Nasal cavity respiratory epithelium epithelial cell of viscerocranial mucosa (primary cell): ENCODE measurements at places on chromosomes 11 and 22. TPM values are rescaled to one million over a fixed set of nuclear protein-coding genes. Genes with fewer than 3 reads are reported as not detected.

Gene BTG4
- total RNA-seq, result 0.34 and 0.43 TPM in 2 replicates

Gene GRK3
- 7.9 and 9.9 TPM in 2 replicates for total RNA-seq

Gene BIK
- 22.9 and 30.5 TPM in 2 replicates for total RNA-seq

Gene OPCML
- not detected in 2 replicates for total RNA-seq

Gene SCN4B
- 0.68 and 2.6 TPM in 2 replicates for total RNA-seq

Gene OTOG
- total RNA-seq, result not detected in 2 replicates

Gene CSRP3
- not detected in 2 replicates for total RNA-seq

Gene ROBO4
- under 0.01 TPM in 1 of 2 replicates, not detected in the other for total RNA-seq

Gene POU2AF3
- 0.36 TPM in 1 of 2 replicates, not detected in the other for total RNA-seq

Gene PATE4
- total RNA-seq, result not detected in 2 replicates

Gene UBQLNL
- total RNA-seq, result 0.28 TPM in 1 of 2 replicates, not detected in the other

Gene AMOTL1
- 91.9 and 118 TPM in 2 replicates for total RNA-seq

Gene TP53I11
- total RNA-seq, result 3.1 and 10.4 TPM in 2 replicates

Gene OR8G1
- not detected in 2 replicates for total RNA-seq

Gene P2RY6
- 0.64 TPM in 1 of 2 replicates, not detected in the other for total RNA-seq

Gene HEPN1
- not detected in 2 replicates for total RNA-seq

Gene KRTAP5-9
- not detected in 2 replicates for total RNA-seq

Gene YPEL4
- under 0.01 and 0.07 TPM in 2 replicates for total RNA-seq

Gene SLC22A8
- not detected in 2 replicates for total RNA-seq

Gene F2
- under 0.01 and 0.07 TPM in 2 replicates for total RNA-seq

Gene INSC
- total RNA-seq, result 0.43 and 0.68 TPM in 2 replicates

Gene TSGA10IP
- total RNA-seq, result not detected in 2 replicates

Gene DLG2
- 0.68 and 0.71 TPM in 2 replicates for total RNA-seq

Gene MYBPC3
- not detected in 2 replicates for total RNA-seq

Gene ANKRD49
- total RNA-seq, result 20.5 and 22.9 TPM in 2 replicates

Gene SPDYC
- not detected in 2 replicates for total RNA-seq

Gene PKDREJ
- total RNA-seq, result under 0.01 TPM in 1 of 2 replicates, not detected in the other

Gene ADM
- total RNA-seq, result 127 and 150 TPM in 2 replicates

Gene PTS
- 41.6 and 66.0 TPM in 2 replicates for total RNA-seq

Gene MS4A12
- not detected in 2 replicates for total RNA-seq

Gene OR52M1
- total RNA-seq, result not detected in 2 replicates

Gene HMGXB4
- 18.9 and 21.5 TPM in 2 replicates for total RNA-seq

Gene OR10A5
- total RNA-seq, result not detected in 2 replicates

Gene CELF1
- 100 and 142 TPM in 2 replicates for total RNA-seq

Gene JOSD1
- total RNA-seq, result 93.3 and 129 TPM in 2 replicates

Gene PPFIBP2
- 21.5 and 35.0 TPM in 2 replicates for total RNA-seq

Gene LMO1
- total RNA-seq, result 0.07 TPM in 1 of 2 replicates, not detected in the other

Gene TCN1
- total RNA-seq, result 0.68 and 22.1 TPM in 2 replicates

Gene ANKK1
- total RNA-seq, result 0.68 and 2.3 TPM in 2 replicates

Gene TSPAN32
- total RNA-seq, result not detected in 2 replicates

Gene TRIM29
- total RNA-seq, result 232 and 1,029 TPM in 2 replicates

Gene OR52N4
- total RNA-seq, result not detected in 2 replicates

Gene DUSP8
- total RNA-seq, result 1.6 and 1.7 TPM in 2 replicates

Gene POTEH
- total RNA-seq, result not detected in 2 replicates

Gene SDHAF2
- total RNA-seq, result 23.9 and 28.0 TPM in 2 replicates

Gene FXYD6
- not detected in 2 replicates for total RNA-seq

Gene OMP
- total RNA-seq, result not detected in 2 replicates

Gene DEPDC7
- total RNA-seq, result 2.7 and 3.1 TPM in 2 replicates

Gene IFITM5
- not detected in 2 replicates for total RNA-seq

Gene OR6A2
- under 0.01 and 0.14 TPM in 2 replicates for total RNA-seq

Gene PKP3
- 208 and 214 TPM in 2 replicates for total RNA-seq

Gene RAG2
- total RNA-seq, result not detected in 2 replicates

Gene RTN3
- 34.2 and 62.9 TPM in 2 replicates for total RNA-seq
